Activated CD8-positive, alpha-beta memory T cell treated with anti-CD3 and anti-CD28 coated beads for 4 hours (primary cell): ENCODE measurements at places on chromosomes 5 and 9.

GRCh38 chr9:6399071-6399470, 13.9 kb upstream of the UHRF2 start:
- no peak for DNase-seq

GRCh38 chr9:18250053-18250452, 223.9 kb upstream of the ADAMTSL1 start:
- DNase-seq, result no peak

DNA sequence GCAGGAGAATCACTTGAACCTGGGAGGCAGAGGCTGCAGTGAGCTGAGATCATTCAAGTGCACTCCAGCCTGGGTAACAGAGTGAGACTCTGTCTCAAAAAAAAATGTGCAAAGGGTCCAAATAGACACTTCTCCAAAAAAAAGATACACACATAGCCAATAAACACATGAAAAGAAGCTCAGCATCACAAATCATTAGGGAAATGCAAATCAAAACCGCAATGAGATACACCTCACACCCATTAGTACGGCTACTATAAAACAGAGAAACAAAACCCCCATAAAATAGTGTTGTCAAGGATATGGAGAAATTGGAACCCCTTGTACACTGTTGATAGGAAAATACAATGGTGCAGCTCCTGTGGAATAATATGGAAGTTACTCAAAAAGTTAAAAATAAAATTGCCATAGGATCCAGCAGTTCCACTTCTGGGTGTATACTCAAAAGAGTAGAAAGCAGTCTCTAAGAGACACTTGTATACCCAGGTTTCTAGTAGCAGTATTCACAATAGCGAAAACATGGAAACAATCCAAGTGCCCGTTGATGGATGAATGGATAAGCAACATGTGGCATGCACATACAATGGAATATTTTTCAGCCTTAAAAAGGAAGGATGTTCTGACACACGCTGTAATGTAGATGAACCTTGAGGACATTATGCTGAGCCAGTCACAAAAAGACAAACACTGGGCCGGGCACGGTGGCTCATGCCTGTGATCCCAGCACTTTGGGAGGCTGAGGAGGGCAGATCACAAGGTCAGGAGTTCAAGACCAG, 57.2 kb upstream of the PPARGC1B start:
- DNase-seq, result no peak

GRCh38 chr9:134502266-134502791, 139.3 kb upstream of the COL5A1 start:
- no peak for DNase-seq

DNA sequence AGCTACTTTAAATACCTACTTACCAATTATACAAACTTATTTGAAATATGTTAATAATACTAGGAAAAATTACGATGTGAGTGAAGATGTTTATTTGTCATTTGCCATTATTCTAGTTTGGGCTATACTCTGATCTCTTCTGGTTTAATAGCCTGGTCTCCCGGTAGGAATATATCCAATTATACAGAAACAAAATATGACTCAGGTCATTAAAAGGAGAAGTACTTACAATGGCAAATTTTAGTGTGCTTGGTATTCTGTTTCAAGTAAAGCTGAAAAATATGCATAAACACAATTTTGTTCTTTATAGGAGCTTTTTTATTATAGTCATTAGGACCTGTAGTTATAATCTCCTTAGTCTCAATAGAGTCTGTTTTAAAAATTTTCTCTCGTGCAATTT, 176.8 kb downstream of the SLCO4C1 start:
- no peak for DNase-seq

DNA sequence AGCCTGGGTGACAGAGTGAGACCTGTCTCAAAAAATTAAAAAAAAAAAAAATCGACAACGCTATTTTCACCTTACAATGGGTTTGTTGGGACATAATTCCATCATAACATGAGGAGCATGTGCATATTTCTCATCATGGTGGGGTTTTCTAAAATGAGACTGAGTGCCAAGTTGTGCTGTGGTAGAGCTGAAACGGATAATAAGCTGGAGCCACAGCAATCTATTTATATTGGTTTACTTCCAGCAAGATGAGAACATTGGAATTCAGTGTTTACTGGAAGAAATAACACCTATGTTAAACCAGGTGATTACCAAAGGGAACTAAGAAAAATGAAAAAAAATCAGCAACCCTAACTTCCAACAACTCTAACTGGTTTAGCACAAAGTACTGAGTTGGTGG, 102.3 kb upstream of the IL6ST start:
- DNase-seq, result no peak

DNA sequence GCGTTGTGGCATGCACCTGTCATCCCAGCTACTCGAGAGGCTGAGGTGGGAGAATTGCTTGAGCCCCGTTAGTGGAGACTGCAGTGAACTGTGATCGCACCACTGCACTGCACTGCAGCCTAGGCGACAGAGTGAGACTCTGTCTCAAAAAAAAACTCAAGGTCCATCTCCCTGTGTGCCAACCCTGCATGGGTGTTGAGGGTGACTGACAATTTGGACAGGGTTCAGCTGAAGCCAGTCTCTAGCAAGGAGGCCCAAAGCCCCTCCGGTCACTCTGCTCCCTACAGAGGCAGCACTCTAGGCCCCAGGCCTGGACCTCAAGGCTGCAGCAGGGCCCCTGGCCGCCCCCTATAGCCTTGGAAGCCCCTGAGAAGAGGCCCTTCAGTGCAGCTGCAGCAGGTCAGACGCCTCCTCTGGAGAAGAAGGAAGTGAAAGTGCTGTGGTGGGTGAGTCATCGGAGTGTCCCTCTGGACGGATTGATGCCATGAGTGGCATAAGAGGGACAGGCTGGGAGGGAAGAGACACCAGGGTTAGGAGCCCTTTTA, 39.2 kb upstream of the NEK6 start:
- DNase-seq, result peak; percentile 16

- DNase-seq, result no peak
Observed at GRCh38 chr9:117887383-117887782, 183.2 kb downstream of the TLR4 start.

DNA sequence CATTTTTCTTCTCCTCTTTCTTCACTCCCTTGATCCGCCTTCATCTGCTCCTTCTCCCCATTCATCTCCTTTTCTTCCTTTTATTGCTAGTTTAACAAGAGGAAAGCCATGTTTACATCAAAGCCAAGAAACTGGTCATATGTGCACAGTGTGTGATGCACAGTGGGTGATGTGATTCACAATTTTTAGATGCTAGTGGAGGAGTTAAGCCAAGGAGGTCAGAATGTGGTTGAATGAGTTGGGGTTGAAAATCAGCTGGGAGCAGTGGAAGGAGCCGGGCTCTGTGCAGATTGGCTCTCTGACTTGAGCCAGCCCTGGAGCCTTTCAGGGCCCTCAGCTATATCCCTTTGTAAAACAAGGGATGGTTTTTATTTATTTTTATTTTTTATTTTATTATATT, 7.3 kb downstream of the ACER2 start:
- no peak for DNase-seq

GRCh38 chr5:150069672-150070627, 16.4 kb downstream of the CSF1R start:
- no peak for DNase-seq

DNA sequence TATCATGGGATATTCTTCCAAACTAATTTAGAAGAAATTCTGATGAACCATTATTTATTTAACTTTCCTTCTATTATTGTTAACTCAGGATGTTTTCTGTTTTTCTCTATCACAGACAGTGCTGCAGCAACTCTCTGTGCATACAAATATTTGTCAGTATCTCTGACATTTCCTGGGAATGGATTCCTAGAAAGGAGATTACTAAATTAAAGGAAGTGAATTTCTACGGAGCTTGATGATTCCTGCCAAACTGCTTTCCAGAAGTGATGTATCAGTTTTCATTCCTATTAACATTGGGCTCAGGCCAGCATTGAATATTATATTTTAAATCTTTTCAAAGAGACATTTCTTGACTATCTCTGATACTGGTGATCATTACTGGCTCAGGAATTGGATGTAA, 26.0 kb upstream of the MAST4 start:
- DNase-seq, result no peak

DNA sequence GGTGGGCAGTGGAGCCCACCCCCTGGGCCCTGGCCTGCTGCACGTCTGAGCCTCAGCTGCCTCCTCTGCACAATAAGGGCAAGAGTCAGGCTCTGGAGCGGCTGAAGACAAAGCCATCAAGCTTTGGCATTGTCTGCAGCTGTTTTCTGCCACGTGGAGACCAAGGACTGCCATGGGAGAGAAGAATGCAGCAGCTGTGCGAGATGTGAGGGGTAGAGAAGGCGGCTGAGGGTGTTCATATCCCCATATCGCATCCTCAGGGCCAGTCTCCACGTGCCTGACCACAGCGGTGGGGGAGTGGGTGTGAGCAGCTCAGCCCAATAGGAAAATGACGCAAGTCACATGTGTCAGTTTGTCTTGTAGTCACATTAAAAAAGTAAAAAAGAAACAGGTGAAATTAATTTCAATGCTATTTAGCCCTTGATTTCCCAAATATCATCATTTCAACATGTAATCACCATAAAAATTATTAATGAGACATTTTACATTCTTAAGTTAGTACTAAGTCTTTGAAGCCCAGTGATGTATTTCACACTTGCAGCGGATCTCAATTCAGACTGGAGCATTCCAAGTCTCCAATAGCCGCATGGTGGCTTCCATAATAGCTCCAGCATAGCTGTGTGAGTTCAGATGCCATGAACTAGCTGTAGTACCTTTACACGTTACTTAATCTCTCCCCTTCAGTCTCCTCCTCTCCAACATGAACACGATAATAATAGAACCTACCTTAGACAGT, 6.6 kb downstream of the C1QTNF2 start:
- no peak for DNase-seq

DNA sequence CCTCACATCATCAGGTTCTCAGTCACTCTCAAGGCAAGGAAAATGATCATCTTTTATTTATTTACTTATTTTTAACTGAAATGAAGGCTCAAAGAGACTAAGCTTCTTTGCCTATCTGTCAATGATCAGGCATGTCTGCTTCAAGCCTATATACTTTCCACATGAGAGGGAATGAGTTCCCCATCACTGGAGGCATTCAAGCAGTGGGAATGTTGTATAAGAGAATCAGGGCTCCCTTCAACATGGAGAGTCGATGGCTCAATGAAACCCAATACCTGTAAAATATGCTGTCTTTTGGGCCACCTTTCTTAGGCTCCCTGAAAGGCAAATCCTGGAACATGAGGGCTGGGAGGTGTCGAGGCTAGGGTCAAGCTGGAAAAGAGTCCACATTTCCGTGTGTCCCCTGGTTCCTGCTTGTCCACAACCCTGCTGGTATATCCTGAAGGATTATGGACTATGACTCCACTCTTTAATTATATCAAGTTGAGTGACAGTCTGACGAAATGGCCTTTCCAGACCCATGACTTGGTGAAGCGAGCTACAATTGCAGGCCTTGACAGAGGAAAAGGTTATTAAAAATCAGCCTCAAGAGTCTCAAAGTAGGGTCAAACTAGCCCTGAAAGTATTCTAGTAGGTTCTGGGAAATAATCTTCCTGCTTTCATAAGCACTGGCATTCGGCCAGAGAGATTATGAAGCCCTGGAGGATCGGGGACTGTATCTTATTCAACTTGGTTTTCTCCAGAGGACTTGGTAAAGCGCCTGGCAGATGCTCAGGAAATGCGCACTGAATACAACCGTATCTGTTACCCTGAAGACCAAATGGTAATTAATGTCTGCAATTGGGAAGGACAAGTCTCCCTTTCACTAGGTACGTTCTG, 145.9 kb upstream of the TBC1D2 start:
- DNase-seq, result no peak

- no peak for DNase-seq
Observed at GRCh38 chr9:80964914-80965313, 724.4 kb downstream of the TLE1 start.

DNA sequence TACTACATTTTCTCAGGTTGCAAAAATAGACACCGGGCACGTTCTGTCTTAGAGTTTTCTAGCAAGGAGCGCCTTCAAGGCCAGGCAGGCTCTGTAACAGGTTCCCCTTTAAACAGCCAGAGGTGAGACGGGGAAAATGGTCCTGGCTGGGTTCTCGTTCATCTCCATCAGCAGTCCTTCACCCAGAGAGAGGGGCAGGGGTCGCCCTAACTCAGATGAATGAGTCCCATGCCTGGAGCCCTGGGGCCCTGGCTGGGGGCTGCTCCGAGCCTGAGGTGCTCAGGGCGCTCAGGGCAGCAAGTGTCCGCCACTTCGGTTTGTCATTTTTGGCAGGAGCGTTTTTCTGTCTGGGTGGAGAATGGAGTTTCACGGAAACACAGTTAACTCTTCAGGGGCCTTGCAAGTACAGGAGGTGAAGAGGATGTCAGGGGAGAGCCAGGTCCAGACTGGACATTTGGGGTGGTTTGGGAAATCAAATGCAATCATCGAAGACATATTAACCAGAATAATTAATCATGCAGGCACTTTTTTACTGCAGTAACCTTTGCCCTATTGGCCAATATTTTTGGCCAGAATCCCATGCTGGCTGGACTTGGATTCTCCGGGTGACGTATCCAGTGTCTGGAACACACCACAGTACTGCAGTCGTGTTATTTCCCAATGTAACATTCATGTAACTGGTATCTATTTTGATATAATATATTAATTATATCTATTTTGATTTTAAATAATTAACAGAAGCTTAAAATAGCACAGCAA, 2.9 kb downstream of the NTNG2 start:
- DNase-seq, result no peak

GRCh38 chr9:112629671-112630485, 88.0 kb downstream of the INIP start:
- DNase-seq, result no peak

DNA sequence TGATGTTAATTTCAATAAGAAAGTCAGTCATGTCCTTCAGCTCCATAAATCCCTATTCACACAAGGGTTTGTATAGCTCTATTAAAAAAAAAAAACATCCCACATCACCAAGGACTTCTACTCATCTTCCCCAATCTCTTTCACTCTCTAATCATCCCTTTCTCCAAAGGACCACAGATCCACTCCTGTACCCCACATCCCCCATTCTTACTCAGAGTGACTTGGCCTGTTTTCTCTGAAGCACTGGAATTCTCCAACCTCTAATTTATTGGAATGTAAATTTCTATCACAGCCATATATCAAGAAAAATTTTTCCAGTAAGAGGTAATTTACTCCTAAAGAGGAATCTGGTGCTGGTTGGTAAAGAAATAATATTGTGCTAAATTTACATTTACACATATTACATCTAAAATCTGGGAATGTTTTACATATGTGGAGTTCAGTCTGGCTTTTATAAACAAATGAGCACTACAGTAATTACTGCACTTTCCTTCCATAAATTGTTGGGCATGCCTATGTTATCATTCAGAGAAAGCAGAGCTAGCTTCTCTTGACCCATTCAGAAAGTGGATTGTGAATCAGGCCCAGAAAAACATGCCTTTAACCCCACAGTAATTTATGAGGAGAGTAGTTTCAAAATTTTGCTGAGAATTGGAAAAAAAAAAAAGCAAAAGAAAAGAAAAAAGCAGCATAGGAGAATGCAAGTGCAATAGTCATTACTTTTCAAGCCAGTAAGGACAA, 399.5 kb upstream of the TNC start:
- no peak for DNase-seq
